ENCODE measurements at places on chromosomes 1 and 21.

DNA sequence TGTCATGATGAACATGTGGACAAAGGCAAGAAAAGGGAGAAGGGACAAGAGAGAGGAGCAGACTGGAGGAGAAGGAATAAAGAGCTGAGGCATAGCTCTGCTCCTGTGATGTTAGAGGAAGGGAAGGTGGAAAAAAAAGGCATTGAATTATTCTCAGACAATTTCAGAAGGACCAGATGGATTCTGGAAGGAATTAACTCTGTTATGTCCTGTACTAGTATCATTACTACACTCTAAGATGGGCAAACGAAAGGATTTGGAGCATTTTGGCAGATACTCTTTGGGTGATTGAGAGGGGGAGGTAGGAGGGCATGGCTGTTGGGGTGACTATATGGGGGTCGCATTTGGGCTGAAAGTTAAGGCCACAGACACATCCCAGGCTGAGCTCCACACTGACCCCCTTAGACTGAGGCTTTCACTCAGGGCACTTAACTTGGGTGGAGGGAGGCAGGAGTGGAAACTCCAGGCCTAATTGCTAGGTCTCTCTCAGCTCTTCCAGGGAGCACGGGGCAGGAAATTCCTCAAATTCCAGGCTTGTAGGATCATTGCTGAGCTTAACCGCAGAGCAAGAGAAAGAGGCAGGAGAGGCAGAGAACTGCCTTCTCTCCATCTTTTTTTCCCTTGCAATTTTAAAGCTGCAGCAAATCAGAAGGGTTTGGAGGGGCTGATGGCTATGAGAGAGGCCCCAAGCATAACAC is 25.9 kb downstream of the KIRREL1 start:
- no peak for DNase-seq

DNA sequence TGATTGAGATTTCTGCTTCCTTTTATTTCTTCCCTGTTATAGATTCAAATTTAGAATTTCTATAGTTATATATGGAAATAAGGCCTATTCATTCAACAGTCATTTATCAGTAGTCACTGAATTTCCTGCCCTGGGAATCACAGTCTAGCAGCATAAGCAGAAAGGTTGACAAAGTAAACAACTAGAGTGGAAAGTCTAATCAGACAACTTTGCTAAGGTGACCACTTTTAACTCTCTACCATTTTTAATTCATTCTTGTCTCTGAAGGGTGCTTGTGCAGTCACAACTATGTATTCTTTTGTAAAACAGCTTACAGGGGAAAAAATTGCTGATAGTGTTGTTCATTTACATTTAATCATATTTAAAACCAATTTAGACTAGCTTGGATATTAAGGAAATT is 66.1 kb upstream of the PLA2G4A start:
- no peak for DNase-seq

- no peak for DNase-seq
These were observed 101.2 kb downstream of the PRDM2 start for GRCh38 chr1:13801232-13801631.

DNA sequence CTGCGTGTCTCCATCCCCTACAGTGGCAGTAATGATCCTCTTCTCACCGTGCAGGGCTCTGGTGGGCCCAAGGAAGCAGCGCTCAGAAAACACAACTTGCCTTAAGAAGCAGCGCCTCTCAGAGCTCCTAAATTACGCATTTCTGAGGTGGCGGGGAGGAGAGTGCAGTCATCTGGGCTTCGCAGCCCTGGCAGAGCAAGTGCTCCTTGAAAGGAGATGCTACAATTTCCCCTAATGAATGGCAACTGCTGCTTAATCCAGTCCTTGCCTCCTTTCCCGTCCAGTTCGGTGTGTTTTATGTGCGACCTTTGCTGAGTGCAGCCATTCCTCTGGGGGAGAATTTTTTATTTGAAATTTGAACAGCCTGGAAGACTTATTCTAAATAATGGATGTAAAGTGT is 287.3 kb downstream of the PTPRU start:
- no peak for DNase-seq

GRCh38 chr1:208058267-208058666 is 147.3 kb upstream of the CD34 start:
- DNase-seq, result no peak

GRCh38 chr1:205250699-205251098 is 23.0 kb downstream of the TMCC2 start:
- no peak for DNase-seq

- no peak for DNase-seq
These were observed 44.7 kb upstream of the VAV3 start for GRCh38 chr1:108009603-108010195.

GRCh38 chr1:6574025-6574620 is 5.7 kb upstream of the ZBTB48 start:
- no peak for DNase-seq

DNA sequence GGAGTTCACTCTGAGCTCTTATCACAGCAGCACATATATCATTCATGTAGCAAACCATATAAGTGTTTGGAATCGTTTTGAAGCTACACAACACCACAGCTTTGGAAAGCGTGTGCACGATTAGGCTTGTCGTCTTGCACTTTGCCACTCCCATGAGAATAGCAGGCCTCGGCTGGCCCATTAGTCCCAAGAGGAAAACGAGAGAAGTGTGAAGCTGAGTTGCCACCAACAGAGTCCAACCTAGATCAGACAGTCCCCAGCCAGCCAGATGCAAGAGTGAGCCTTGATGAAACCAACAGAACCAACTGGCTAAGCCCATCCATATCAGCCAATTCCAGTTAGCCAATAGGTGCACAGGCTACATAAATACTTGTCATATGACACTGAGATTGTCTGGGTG is 238.4 kb downstream of the C1orf94 start:
- no peak for DNase-seq

DNA sequence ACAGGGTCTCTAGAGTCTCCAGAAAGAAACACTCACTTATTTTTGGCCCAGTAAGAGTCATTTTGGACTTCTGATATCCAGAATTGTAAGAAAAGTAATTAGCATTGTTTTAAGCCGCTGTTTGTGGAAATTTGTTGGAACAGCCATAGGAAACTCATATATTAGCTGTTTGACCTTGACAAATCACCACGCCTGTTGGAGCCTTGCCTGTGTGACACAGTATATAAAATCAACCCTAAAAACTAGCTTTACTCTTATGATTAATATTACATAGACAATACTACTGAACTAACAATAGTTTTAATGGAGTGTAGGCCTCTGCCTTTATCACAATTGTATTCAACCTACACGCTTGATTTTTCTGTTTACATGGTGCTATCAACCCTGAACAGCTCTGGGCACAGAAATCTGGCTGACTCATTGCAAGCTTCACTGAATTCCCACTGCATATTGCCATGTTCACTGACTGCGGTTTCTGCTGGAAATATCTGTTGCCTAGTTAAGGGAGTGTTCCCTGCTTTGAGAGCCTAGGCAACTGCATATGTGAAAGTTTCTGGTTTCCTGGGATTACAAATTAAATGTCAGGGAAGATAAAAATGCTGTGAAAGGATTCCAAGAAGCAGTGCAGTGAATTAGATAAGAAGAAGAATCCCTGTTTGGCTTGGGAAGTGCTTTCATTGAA is 419.5 kb upstream of the DEPDC1 start:
- DNase-seq, result no peak

GRCh38 chr1:204150702-204151551 is 917 bp downstream of the ETNK2 start:
- no peak for DNase-seq

GRCh38 chr1:220217383-220217988 is 54.8 kb downstream of the RAB3GAP2 start:
- DNase-seq, result peak; percentile 17

GRCh38 chr1:154556422-154556821 is 2.0 kb downstream of the UBE2Q1 start:
- no peak for DNase-seq

DNA sequence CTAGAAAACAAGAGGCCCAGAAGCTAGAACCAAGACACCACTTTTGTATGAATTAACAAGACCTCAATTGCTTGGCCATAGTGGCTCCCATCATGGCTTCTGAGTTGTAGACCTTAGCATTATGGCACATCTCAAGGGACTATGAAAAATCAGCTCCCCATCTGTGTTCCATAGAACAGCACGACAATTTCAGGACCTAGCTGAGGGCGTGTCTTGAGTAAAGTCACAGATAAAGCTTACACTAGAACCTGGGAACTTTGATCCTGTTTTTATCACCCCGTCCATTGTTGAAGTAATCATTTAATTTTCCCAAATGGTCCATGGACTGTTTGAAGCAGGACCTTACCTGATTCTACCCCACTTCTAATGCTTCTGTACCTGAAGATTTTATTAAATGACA is 44.8 kb downstream of the RUNX1 start:
- no peak for DNase-seq

- no peak for DNase-seq
These were observed 3.2 kb upstream of the IBA57 start for GRCh38 chr1:228162286-228163006.

GRCh38 chr1:205680073-205680851 is at the start of gene SLC45A3:
Gene SLC45A3 (minus strand): TSS chr1:205680509. CDS start chr1:205664656, 15,853 bp downstream.
- DNase-seq, result no peak

GRCh38 chr1:30324251-30325084 is 398.9 kb downstream of the MATN1 start:
- DNase-seq, result no peak

DNA sequence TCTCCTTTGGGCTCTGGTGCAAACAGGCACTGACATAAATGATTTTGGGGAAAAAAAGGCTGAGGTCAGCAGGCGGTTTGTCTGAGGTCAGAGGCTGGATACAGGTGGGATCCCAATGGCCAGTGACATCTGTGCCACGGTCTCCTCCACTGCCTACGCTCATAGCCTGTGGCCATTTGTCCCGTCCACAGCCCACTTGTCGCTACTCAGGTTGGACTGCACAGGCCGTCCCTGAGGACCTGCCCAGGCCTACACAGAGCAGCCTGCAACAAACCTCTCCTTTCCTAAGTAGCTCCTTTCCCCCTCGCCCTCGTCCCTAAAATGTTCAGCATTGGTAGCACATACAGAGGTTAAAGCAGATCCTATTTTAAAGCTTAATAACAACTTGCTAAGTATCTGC is 150.7 kb downstream of the ZBTB18 start:
- no peak for DNase-seq

DNA sequence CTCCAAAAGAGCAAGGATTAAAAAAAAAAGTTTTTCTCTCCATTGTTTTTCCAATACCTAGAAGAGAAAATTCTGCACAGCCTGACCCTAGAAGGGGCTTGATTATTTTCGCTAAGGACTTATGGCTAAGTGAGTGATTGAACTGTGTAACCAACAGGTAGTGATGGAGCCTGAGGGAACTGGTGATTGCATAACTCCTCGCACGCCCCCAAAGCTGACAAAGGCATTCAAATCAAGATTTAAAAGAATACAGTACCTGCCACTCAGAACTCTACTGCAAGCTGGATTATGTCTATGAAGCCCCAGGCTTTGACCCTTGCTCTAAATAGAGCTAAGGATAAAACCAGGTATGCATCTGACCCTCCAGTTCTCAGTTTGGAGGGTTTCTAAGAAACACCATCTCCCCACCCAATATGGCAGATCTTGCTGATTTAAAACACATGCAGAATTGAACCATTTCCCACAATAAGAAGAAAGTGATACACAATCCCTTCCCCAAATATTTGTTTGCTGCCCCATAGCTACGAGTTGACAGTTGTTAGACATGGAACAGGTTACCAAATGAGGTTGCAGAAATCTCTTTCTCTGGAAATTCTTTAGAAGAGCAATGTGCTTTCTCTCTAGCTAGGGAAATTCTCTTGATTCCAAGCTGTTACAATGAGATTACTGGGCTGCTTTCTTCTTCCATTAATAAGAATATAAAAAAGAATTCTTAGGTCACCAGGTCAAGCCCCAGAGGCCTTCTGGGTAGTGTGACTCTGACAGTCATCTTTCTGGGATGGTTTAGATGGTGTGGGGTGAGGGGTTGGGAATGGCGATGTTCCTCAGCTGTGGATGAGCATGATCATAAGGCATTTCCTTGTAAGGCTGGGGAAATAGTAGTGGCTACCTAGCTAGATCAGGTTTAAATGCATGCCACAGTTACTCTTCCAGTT is 35.1 kb downstream of the FGGY start:
- DNase-seq, result no peak
